Activated effector memory CD4-positive, alpha-beta T cell treated with Interleukin-2 at 50 U/mL for 16 hours (primary cell): ENCODE measurements at places on chromosomes 4 and X.

GRCh38 chrX:24055043-24055356 is 244 bp downstream of the EIF2S3 start:
- DNase-seq: no peak

DNA sequence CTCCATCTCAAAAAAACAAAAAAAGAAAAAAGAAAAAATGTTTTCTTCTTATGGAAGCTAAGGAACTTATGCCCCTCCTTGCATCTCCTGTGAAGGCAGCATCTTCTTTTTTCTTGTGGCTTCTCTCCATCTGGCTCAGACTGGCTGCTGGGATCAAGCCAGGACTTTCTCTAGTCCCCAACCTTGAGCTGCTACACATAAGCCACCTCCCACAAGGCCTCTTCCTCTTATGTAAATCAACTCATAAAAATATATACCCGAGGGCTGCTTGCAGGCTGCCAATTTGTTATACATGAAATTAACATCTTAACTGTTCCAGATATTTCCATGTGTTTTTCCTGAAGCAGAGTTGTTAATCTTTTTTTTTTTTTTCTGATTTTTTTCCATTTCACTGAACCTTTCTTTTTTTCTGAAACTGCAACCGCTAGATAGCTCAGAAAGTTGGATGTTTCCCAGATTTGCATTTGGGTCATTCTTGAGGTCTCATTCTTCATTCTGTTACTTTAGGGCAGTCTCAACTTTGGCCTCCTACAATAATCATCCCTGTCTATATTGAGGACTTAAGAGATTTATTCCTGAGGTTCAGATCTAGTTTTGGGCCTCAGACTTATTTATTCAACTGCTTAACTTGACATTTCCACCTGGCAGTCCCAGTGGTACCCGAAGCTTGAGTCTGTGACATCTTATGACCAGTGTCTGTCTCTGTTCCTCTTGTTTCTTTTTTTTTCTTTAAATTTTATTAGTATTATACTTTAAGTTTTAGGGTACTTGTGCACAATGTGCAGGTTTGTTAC is 10.3 kb downstream of the SNX25 start:
- DNase-seq: no peak

DNA sequence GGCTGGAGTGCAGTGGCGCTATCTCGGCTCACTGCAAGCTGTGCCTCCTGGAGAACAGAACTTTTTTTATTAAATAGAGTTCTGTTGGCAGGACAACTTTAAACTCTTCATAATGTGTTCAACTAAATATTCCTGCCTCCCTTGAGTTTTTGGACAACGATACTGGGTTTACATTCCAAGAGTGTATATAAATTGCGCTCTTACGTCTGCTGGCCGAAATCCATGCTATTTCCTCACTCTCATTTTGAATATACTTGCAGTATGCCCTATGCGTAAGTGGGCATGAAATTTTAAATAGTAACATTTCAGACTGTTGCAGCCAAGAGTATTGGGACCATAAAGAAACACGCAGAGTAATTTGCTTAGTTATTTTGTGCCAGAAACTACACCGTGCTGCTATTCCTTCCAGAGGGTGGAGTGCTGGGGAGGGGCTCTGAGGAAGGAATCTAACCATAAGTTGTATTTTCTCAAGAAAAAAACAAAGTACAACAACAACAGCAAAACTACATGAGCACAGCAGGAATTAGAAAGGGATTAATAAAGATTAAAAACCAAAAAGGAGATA is 480.0 kb downstream of the NLGN4X start:
- DNase-seq: no peak

DNA sequence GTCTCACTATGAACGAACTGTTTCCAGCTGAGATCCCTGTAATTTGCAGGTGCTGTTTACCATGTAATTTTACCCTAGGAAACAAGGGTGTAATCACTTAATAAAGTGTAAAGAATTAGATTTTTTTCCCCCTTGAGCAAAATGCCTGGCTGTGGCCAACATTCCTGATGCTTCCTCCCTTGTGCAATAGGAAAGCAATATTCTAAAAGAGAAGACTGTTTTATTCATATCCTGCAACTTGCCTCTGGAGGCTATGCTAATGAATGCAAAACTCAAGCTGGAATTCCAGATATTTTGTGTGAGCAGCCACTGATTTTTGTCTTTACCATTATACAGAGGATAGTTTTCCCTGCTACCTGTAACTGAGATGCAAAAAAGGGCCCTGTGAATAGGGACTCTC is 98.0 kb downstream of the AWAT2 start:
- DNase-seq: no peak

- no peak for DNase-seq
These were observed 170.1 kb downstream of the WDFY3 start for GRCh38 chr4:84796394-84796793.

- no peak for DNase-seq
These were observed 14.0 kb upstream of the SHROOM4 start for GRCh38 chrX:50827996-50828395.

DNA sequence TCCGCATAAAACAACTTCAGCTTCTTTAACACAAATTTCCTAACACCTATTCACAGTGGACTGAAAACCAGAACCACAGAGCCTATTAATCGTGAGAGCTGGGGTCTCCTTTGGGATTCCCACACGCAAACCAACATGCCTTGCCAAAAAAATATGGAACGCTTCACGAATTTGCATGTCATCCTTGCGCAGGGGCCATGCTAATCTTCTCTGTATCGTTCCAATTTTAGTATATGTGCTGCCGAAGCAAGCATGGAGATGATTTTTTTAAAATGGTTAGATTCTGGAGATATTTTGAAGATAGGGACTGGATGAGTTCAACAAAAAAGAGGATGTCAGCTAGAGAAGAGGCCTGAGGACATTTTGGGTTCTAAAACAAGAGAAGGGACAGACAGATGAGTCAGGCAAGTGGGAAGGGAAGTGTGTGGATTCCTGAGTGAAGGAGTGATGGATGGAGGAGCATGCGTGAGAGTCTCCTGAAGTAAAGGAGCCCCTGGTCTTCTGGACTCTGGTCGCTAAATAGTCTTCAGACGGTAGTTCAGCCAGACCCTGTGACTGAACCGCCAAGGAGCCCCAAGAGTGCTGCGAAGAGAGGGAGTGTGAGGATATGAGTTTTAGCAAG is 9.5 kb upstream of the GATA1 start:
- no peak for DNase-seq

- DNase-seq: no peak
These were observed 7.5 kb downstream of the STIM2 start for GRCh38 chr4:26867914-26868684.

GRCh38 chrX:96376266-96376665 is 308.4 kb upstream of the DIAPH2 start:
- DNase-seq: no peak

DNA sequence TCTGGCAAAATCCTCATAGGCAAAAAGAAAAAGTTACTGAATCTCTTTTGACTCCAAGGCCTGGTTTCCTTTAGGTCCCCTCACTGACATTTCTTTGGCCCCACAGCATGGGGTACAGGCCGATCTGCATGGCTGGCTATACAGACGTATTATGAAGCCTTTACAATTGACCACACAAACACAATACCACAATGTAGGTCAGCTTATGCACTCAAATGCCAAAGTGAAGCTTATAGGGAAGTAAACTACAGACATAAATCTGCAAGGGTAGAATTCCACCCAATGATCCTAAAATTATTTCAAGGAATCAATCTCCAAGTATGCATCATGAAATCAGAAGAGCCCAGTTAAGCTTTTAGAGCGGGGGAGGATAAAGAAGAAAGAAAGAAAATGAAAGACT is 20.7 kb downstream of the STX18 start:
- no peak for DNase-seq

DNA sequence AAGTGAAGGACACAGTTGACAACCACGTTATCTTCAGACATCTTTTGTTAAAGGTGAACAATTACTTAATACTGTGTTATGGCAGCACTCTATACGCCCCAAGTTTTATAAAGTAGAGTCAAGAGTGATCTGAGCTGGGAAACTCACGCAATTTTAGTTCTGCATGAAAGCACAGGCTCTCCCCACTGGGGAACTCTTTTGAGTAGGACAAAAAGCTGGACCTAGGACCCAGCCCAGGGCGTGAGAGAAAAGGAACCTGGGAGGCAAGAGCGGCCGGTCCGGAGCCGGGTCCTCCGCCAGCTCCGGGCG is 152.6 kb upstream of the SLC4A4 start:
- no peak for DNase-seq

DNA sequence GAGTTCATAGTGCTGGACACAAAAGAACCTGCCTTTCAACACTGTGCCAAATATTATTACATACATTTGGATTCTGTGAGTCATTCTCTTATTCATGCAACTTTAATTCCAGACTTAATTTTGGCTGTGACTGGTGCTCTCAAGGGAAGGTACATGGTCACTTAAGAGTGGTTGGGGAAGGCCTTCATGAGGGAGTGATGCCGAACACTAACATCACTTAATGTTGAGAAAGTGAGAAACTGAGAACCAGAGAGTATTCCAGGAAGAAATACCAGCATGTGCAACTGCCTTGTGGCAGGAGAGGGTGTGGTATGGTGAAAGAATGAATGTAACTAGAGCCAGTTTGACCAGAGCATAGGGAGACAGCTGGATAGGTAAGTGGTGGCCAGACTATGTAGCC is 41.5 kb upstream of the FHDC1 start:
- no peak for DNase-seq

- no peak for DNase-seq
These were observed 25.0 kb downstream of the NLGN4X start for GRCh38 chrX:6203462-6204215.

DNA sequence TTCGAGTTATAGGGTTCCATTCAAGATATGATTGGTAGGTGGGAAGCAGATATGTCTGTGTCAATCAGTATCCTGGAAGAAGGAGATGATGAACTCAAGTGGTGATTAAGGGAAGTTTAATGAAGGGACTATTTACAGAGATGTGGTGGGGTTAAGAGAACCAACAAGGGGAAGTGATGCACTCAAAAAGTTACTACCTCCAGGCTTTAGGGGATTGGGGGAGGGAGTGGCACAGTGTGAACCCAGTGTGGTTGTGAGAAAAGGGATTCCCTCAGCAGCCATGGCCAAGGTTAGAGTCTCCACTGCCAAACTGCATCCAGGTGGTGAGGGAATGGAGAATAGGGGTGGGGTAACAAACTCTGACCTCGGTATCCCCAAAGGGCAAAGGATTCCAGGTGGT is 27.9 kb downstream of the PKD2 start:
- no peak for DNase-seq

GRCh38 chr4:110216129-110216528 is 17.7 kb upstream of the ELOVL6 start:
- no peak for DNase-seq

DNA sequence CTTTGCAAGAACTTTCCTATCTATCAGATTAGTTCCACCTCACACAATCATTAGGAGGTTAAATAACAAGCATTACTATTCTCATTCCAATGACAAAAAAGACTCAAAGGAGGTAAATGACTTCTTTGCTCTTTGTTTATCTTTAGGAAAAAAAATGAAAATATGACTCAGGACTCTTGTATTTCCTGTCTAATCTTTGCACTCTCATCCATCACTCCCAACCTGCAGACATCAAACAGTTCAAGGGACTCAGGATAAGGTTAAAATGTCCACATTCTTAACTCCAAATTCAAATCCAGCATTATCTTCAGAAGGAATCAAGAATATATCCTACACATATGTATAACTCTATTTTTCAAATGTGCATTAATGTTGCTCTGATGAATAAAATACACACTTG is 139.6 kb downstream of the UNC5C start:
- DNase-seq: no peak

DNA sequence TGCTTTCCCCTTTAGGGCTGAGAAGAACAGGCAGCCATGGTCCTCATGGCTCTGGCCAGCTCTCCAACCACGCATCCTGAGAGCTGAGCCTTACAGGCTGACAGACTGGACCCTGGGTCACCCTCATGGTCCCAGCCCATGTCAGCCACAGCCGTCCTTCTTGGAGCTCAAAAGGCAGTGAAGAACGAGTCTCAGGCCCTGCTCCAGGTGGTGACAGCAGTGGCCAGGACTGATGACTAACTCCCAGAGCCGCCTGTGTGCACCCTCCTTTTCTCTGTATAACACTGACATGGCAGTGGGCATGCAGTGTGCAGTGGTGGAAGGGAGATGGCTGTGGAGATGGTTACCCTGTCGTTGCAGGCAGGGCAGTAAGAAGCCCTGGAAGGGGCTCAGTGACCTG is 10.3 kb upstream of the DUSP9 start:
- DNase-seq: no peak

DNA sequence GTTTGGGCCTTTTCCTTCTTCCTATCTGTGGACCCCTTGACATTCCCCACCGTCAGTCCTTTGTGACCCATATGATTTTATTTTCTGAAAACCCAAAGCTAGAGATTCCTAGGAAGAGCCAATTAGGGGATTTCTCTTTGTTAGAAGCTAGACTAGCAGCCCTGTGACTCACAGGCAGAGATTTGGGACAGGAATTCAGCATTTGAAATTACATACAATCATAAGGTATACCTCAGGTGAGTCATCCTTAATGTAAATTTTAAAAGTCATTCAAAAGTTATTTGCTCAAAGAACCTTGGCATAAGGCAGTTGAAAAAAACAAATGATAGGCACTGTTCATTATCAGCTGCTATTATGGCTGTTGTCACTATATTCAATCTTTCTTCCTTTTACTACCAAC is 40.6 kb downstream of the USP26 start:
- no peak for DNase-seq

GRCh38 chr4:114311787-114312186 is 286.8 kb upstream of the UGT8 start:
- no peak for DNase-seq

GRCh38 chr4:76059750-76060149 is 14.8 kb upstream of the ART3 start:
- DNase-seq: no peak

DNA sequence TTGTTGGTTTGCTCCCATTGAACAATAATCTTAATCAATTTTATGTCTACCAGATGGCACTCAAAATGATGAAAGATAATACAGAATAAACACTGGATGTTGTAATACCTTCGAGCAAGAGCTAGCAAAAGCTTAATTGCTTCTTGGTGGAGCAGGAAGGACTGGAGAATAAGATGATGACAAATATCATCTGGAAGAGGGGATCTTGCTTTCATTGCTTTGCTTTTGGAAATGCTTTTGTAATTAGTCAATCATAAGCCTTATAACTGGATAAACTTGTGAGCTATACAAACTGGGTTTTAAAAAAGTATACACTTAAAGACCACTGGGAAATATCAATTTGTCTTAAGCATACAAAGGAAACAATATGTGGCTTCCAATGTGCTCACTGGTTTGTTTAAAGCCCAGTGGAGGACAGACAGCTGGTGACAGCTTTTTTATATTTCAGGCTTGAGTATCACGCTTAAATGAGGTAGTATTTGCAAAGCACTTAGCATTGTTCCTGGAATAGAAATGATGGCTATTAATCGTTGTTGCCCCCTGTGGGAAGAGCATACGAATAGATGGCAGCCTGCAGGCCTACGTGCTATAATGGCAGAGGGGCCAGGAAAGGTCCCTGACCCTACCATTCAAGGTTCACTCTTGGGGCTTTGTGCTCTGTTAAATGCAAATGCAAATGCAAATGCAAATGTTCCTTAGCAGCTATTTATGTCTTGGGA is 61.2 kb downstream of the TMEM150C start:
- no peak for DNase-seq

GRCh38 chr4:56147371-56147770 is 198.6 kb downstream of the CEP135 start:
- no peak for DNase-seq

GRCh38 chrX:15475486-15475885 is 17.6 kb downstream of the PIR start:
- no peak for DNase-seq
